GOT3 (cell line): ENCODE measurements at places on chromosomes 13 and 19.
A peak's percentile ranks its signal among the peaks of the same experiment; 100 is the strongest.

GRCh38 chr13:49443357-49443703, 534 bp downstream of the CAB39L start:
- DNase-seq: no peak

DNA sequence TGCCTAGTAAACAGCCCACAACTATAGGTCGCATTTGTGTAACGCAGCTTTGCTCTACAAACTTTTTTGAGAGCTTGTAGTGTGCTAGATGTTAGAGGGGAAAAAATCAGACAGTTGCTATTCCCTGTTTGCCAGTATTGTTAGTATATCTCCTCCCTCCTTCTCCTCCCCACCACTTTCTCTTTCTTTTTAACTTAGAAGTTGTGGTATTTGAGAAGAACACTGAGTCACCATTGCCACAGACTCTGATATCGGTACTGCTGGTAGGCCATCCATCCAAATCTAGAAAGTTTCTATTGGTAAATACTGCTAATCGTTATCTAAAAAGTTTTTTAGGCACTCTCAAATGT, 666 bp downstream of the POMP start:
- no peak for DNase-seq

GRCh38 chr13:63025741-63026140, 1610.1 kb upstream of the PCDH20 start:
- no peak for DNase-seq

- DNase-seq: no peak
Measured at GRCh38 chr13:40206241-40207000, 460.0 kb downstream of the FOXO1 start.

DNA sequence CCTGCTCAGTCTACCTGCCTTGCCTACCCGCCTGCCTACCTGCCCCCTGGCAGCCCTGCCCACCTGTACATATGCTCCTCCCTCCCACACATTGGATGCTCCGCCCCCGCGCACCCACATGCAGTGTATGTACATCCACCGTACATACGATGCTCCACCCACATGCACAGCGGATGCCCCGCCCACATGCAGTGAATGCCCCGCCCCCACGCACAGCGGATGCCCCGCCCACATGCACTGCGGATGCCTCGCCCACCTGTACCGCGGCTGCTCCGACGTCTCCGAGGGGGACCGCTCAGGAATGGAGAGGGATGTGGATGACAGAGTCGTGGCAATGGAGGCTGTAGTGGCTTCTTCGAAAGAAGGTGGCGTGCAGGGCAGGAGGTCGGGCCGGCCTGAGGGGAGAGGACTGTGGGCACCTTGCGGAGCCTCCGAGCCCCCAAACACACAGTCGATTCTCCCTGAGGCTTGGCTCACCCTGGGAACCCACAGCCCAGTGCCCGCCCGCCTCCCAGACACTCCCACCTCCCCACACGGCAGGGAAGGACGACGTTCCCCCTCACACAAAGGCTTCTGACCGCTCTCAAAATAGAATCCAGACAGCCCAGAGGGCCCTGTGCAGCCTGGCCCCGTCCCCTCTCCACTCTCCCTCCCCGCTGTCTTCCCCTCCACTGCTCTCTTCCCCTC, 16.5 kb upstream of the CACTIN start:
- no peak for DNase-seq

- DNase-seq: no peak
Measured at GRCh38 chr19:27740396-27740795, 1472.6 kb downstream of the UQCRFS1 start.

DNA sequence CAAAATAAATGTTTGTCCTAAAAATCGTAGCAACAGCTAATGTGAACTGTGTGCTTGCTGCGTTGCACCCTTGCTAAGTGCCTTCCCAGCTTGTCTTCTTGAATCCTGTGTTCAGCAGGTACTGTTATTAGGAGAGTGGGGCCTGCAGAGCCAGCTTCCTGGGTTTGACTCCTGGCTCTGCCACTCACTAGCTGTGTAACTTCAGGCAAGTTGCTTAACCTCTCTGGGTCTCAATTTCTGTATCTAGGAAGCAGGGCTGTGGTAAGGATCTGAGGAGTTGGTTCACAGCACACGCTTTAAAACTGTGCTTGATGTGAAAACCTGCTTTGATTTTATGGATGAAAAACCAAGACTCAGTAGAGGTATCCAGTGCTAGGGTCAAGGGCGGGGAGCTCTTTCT, 10.0 kb downstream of the NFIX start:
- no peak for DNase-seq

DNA sequence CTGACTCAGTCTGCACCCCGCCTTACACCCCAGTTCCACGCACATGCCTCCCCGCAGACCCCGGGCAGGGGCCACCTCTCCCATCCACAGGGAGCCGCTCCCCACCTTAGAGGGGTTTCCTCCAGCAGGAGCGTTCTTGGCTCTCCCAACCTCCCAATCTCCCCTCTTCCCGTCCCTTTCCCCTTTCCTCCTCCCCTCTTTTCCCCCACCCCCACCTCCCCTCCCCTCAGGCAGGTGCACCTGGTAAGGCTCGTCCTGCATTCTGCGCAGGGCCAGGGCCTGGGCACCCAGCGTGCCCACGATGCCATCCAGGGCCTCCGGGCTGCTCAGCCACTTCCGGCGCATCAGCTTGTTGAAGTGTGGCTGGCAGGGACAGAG, 27.3 kb downstream of the EXOC3L2 start:
- no peak for DNase-seq

GRCh38 chr13:32976912-32977311, 39.3 kb upstream of the KL start:
- DNase-seq: no peak

DNA sequence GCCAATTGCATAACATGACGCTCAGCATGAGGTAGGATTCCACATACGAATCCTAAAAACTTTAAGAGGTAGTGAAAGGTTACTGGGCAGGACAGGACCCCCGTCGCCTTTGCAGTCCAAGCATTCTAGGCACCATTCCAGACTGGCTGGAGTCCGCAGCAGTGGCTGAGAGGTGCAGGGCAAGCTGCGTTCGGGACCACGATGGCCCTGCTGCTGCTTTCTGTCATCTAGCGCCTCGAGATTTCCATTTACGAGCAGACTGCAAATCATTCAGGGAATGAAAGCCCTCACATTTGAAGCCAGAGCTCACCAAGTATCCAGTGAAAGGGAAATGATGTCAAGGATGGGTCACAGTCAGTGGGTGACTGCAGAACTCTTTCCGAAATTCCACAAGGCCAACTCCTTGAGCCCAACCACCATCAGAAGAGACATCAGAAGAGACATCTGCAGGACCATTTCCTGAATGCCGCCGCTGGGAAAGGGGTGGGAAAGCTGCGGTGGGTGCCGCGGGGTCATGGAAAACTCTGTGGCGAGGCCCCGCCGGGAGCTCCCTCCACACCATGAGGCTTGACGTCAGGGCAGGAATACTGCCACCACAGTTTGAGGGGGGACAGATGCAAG, 88.3 kb downstream of the COL4A1 start:
- DNase-seq: no peak

DNA sequence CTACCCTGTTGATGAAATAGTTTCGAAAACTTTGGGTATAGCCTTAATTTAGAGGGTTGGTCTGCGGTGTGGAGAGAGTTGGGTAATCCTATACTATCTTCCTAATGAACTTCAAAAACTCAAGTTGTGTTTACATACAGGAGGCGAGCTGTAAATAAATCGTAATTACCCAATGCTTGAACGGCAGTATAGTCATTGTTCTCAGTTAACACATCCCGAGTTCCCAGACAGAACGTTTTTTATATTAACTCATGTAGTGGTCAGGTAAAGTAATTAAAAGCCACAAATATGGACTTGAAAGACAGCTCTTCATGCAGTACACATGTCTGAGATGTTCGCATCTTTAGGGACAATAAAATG, 1.5 kb downstream of the PDS5B start:
- no peak for DNase-seq

DNA sequence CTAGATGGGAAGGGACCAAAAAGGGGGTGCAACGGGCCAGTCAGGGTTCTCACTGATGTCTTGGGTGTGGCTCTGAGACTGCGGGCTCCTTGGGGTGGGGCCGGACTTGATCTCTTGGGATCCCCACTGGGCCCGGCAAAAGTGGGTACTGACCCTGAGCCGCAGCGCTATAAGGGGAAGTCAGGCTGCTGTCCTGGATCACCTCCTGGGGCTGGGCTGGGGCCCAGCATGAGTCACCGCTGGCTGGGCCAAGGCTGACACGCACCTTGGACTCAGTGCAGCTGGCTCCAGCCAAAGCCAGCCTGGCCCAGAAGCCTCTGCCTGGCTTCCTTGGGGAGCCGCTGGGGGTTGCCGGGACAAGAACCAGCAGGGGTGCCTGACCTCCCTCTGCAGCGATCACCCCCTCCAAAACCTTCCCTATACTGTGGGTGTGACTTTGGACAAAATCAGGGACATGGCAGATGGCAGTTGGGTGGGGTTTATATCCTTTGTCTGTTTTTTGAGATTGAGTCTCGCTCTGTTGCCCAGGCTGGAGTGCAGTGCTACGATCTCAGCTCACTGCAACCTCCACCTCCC, 617 bp upstream of the IQCN start:
- DNase-seq: peak; percentile 46

- DNase-seq: no peak
Measured at GRCh38 chr13:113843864-113844556, 19.9 kb downstream of the GAS6 start.

DNA sequence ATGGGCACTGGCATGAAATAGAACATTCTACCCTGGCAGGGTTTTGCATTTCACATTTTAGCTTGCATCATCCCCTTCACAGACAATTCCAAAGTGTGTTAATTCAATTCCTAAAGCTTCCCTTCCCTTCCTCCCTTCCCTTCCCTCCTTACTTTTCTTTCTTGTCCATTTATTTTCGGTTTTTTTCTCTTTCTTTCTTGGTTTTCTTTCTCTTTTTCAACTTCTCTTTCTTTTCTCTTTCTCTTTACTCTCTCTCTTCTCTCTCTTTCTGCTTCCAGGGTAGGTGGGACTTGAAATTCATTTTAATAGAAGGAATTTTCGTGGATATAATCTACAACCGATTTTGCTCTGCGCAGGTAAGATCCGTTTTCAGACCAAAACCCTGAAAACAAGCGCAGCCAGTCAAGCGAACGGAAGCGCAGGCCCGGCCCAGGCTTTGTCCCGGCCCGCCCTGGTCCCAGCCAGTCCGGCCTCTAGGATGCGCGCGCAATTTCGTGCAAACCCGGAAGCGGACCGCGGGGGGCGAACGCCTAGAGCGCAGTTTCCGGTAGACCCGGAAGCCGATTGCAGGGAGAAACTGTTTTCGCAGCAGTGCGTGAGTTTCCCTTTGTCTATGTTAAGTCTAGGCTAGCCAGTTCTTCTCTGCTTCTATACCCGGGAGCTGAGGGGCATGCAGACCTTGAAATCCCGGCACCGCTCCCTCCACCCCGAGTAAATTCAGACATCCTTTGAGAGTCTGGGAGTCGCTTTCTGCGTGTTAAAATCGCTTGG, at the start of gene ZNF528:
Gene ZNF528, plus strand, starts transcription at position 540 of the 771 bp plus-strand sequence. CDS start 4,165 bp downstream, outside the sequence.
- peak; percentile 68 for DNase-seq

GRCh38 chr13:99051768-99052455, 74.0 kb upstream of the DOCK9 start:
- DNase-seq: no peak

- DNase-seq: no peak
Measured at GRCh38 chr19:7211191-7211951, 82.8 kb downstream of the INSR start.

- DNase-seq: no peak
Measured at GRCh38 chr19:32358321-32358720, 12.9 kb downstream of the ZNF507 start.

- DNase-seq: no peak
Measured at GRCh38 chr13:38202740-38203139, 146.9 kb upstream of the UFM1 start.

GRCh38 chr13:48615049-48615448, 38.7 kb upstream of the CYSLTR2 start:
- DNase-seq: no peak

- no peak for DNase-seq
Measured at GRCh38 chr19:15471639-15472101, 7.3 kb upstream of the RASAL3 start.

DNA sequence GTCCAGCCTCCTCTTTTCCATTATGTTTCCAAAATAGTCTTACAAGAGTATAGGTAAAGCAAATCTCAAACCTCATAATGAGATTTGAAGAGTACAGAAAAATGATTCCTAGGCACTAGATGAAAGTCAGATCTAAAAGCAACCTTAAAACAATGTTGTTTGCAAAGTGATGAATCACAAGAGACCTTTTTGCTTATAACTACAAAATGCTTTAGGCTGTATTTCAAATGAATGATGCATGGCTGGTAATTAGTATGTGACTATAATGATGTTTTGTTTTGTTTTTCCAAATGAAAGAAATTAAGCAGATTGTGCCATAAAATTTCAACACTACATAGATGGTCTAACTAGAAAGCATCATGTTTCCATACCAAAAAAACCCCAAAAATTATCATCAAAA, 272.7 kb downstream of the DIAPH3 start:
- DNase-seq: no peak

- no peak for DNase-seq
Measured at GRCh38 chr13:97077341-97077740, 83.1 kb upstream of the OXGR1 start.

- DNase-seq: no peak
Measured at GRCh38 chr13:62837895-62838294, 1422.2 kb upstream of the PCDH20 start.

- no peak for DNase-seq
Measured at GRCh38 chr13:29564818-29565217, 30.7 kb downstream of the SLC7A1 start.

DNA sequence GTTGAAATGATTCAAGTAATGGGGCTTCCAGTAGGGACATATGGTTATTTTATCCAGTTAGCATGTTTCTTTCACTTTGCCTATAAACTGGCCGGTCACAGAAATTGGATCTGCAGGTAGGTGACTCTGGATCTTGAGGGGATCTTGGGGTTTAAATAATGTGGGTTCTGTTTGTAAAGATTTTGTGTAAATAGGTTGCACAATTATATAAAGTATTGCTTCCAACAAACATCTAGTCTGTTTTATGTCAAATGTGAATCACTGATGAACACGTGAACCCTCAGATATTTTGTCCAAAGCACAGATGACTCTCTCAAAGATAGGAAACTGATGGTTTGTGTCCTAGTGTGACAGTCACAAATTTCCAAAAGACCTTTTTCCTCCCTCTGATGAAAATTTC, 98.4 kb downstream of the ZIC5 start:
- no peak for DNase-seq

GRCh38 chr13:113082198-113083021, 23.2 kb upstream of the F7 start:
- no peak for DNase-seq

DNA sequence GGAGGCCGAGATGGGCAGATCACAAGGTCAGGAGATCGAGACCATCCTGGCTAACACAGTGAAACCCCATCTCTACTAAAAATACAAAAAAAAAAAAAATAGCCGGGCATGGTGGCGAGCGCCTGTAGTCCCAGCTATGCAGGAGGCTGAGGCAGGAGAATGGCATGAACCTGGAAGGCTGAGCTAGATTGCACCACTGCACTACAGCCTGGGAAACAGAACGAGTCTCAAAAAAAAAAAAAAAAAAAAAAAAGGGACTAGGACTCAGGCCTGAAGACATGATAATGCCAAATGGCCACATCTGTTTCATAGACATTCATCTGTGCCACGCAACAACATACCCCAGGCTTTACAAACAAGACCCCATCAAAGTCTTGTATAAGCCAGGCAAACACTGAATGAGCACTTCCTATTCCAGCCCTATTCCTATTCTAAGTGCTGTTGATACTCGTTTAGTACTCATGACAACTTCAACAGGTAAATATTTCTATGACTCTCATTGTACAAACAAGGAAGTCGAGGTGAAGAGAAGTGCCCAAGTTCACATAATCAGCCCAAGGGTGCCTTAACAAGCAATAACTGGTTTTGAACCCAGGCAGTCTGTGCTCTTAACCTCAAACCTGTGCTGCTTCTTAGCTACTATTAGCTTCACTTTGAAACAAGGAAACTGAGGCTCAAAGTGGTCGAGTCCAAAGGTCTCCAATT, 1.7 kb downstream of the B9D2 start:
- no peak for DNase-seq

- DNase-seq: no peak
Measured at GRCh38 chr13:45325806-45326205, 15.2 kb downstream of the TPT1 start.
